NCI-H1694 (cell line): ENCODE measurements at places on chromosomes 6 and 20.
A peak's percentile ranks its signal among the peaks of the same experiment; 100 is the strongest.

GRCh38 chr6:47655719-47656595, 42.4 kb upstream of the ADGRF4 start:
- no peak for DNase-seq

GRCh38 chr20:37630166-37630565, 63.7 kb upstream of the CTNNBL1 start:
- DNase-seq: peak; percentile 63

GRCh38 chr20:1376007-1376406, 16.8 kb downstream of the FKBP1A start:
- DNase-seq: no peak

GRCh38 chr6:4613381-4613780, 162.8 kb upstream of the CDYL start:
- no peak for DNase-seq

- DNase-seq: no peak
Observed at GRCh38 chr6:134517145-134517658, 199.3 kb upstream of the SGK1 start.

GRCh38 chr20:45095805-45096238, 5.1 kb downstream of the KCNS1 start:
- peak; percentile 29 for DNase-seq

GRCh38 chr6:24778878-24779277, 4.1 kb downstream of the GMNN start:
- no peak for DNase-seq

DNA sequence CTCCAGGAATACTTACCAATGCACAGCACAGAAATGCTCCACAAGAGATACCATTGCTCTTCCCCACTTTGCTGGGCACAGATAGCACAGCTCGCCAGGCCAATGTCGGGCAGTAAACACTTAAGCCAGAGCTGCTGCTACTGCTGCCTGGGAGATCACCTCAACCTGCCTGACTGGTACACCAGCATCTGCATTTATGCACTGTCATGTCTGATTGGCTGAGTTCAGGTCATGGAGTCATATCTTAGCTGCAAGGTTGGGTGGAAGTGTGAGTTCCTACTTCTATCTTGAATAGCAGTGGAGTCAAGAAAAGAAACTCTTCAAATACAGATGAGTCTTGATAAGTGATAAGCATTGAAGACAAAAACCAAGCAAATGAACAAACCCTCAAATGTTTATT, 10.9 kb upstream of the ADGRF4 start:
- DNase-seq: no peak

DNA sequence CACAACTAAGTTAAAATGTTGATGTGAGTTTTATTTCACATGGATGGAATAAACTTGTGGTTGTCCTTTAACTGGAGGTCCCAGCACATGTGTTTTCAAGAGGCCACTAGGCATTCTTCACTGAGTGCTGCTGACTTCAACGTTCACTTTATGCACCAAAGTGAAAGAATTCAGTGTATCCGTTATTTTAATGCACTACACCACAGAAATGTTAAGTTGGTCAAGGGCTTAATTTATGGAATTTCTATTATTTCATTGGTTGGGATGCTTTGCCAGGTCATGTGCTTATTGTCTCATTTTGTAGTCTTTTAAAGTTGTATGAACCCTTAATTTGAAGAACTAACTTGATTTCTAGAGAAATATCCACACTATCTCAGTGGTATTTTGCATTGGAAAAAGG, 106.4 kb downstream of the PPP1R14C start:
- no peak for DNase-seq

DNA sequence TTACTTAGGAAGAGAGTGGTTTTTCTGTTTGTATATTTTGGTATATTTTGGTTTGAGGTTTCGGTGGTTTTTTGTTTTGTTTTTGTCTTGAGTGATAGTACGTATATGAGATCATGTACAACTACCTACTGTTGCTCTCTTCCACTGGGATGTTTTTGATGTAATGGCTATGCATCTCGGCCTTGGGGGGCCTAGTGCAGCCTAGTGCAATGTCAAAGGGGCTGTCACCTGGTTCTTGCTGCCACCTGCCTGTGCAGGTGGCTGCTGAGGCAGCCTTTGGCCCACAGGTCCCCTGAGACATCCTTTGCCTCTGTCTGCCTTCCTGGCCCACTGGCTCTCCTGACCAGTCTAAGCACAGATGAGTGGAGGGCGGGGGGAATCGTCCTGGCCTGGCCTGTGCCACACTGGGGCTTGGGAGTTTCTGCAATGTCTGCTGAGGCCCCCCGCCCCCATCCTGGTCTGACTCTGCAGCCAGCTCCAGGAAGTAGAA, 546.6 kb downstream of the CD83 start:
- no peak for DNase-seq

- no peak for DNase-seq
Observed at GRCh38 chr6:159853754-159854153, 37.0 kb upstream of the MAS1 start.

DNA sequence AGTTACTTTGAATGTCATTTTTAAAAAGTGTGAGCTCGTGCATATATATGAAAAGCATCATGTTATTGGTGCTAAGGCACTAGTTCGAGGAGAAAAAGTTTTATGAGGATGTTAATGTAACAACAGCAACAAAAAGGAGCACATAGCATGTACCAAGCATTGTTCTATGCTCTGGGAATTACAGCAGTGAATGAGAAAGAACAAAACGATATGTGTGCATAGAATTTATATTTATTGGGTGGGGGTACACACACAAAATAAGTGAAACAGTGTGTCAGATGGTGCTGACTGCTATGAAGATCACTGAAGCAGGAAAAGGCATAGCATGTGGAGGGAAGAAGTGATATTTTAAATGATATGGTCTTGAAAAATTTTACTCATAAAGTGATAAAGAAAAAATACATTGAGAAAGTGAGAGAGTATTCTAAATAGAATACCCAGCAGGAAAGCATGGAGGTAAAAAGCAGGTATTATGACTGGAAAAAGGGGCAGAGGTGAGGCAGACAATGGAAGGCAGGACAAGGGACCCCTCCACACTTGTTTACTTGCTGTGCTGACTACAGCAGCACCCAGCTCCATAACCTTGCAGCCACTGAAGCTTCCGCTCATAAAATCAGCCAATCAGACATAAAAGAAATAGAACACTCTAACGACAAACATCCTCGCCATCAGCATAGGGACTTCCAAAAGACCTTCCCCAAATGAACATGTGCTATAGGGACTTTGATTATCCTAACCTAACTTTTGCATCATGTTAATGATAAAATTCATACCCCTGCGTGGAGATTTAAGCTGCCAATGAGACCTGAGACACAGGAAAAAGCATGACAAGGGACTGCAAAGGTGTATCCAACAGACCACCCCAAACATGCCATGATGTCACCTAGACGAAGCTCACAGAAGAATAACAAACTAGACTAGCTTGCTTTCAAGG, 119.9 kb downstream of the HFE start:
- DNase-seq: no peak

GRCh38 chr6:3426927-3427686, 29.7 kb downstream of the SLC22A23 start:
- no peak for DNase-seq
